ENCODE measurements at places on chromosomes 11 and 22.

DNA sequence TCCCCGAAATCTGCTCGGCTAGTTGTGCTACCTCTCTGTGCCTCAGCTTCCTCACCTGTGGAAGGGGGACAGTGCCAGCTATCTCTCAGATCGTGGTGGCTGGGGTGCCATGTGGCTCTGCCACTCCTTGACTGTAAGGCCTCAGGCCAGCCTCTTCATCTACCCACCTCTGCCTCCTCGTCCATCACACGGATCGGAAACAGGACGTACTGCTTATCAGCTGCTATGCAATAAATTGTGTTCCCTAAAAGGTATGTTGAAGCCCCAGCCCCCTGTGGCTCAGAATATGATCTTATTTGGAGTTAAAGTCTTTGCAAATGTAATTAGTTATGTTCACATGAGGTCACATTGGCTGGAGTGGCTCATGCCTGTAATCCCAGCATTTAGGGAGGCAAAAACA is 7.8 kb downstream of the PPM1F start:
- no peak for DNase-seq

DNA sequence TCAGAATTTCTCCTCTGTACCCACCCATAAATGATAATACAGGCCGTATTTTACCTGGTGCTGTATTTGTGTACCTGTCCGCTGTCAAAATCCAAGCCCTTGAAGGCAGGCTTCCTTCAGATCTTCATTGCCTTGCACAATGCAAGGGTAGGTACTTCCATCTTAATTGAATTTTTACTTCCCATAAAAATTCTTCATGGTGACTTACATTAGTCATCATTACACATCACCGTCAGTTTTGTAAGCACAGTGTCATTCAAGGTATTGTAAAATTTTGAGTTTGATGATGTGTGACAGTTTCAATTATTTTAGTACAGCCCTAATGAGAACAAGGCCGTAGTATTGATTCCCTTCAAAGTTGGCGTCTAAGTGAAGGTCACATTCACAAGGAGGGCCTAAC is 770 bp upstream of the TSG101 start:
- DNase-seq, result peak; percentile 64

GRCh38 chr11:135036488-135037297 is 624.7 kb upstream of the B3GAT1 start:
- peak; percentile 28 for DNase-seq

DNA sequence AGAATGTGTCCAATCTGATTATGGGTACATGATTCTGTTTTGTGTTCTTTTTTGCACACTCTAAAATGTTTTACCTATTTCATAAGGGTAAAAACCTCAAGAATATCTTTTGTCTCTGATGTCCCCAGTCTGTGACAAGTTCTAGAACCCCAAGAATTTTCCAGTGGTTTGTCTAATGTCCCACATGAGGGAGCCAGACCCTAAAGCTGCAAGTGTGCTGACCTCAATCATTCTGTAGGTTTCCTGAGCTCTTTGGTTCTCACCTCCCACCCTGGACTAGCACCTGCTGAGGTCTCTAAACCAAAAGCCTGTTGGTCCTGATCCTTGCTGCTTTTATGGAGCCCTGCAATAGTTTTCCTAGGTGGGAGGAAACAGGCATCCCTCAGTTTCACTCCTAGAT is 149.8 kb upstream of the MPPED2 start:
- DNase-seq, result no peak

DNA sequence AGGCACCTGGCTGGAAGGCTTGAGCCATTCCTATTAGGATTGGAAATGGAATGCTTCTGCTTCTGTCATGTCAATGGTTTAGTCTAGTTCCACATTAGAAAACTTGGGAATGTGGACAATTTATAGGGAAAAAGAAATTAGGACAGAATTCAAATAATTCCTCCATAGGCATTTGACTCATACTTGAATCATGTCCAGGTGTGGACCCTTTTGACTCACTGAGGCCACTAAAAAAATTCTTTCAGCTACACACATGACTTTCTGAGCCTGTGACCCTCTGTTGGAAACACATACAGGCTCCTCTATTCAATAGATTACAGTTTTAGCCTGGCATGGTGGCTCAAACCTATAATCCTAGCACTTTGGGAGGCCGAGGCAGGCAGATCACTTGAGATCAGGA is 100.5 kb downstream of the RASSF10 start:
- no peak for DNase-seq

DNA sequence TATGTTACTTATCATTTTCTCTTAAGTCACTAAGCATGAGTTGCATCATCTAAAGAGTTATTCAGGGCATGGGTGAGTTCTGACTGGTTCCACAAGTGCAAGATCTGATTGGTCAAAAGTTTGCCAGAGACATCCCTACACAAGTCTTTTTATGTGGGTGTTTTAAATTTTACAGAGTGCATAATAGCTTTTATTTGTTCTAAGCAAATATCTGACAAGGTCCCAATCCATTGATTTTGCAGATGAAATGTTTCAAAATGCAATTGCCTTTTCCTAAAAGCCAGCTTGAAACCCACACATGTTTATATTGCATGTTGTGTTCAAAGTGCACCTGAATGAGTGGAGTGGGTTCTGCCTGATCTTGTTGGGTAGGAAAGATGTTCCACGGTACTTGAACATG is 101.7 kb upstream of the PAX6 start:
- DNase-seq, result no peak

DNA sequence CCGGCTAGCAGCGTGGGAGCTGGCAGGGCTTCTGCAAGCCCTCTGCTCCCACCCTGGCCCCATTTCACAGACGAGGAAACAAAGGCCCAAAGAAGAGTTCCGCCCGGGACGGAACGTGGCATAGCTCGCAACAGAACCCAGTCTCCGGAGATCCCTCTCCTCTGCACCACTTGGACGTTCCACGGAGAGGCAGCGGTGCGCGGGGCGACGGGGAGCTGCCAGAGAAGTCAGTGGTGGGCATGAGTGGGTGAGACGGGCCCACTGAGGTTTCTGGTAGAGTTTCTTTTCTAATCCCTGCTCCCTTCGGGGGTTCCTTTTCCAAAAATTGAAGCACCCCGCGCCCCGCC is 554 bp upstream of the NECTIN1 start:
- DNase-seq, result no peak

GRCh38 chr11:17750013-17750800 is 15.6 kb downstream of the KCNC1 start:
- DNase-seq, result no peak

DNA sequence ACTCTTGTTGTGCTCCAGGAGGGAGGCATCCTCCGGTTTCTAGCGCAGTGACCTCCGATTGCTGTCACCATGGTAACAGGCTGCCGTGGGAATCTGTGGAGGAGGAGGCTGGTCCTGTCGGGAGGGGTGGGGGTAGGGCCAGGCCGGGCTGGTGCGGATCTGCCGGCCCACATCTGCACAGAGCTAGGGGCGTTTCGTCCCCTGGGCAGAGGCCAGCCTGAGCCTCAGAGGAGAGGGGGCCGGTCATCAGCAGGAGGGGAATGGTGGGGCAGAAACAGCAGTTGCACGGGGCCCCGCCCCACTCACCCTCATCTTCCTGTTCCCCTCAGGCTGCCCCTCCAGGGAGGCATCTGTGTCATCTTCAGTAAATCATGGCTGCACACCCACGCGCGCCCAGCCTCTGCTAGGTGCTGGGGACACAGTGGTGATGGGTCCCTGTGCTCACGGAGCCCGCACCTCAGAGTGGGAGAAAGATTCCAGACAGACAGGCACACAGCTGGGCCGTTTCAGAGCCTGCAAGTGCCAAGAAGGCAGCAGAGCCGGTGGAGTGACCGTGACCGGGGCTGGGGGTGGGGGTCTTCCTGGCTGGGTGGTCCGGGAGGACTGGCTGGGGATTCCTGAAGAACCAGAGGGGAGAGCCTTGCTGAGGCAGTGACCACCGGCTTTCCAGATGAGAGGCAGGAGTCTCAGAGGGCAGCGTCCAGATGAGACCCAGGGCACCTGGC is 120.5 kb downstream of the CACNA1I start:
- peak; percentile 12 for DNase-seq

- DNase-seq, result peak; percentile 75
Observed at GRCh38 chr22:49934160-49934890, 15.9 kb downstream of the CRELD2 start.

DNA sequence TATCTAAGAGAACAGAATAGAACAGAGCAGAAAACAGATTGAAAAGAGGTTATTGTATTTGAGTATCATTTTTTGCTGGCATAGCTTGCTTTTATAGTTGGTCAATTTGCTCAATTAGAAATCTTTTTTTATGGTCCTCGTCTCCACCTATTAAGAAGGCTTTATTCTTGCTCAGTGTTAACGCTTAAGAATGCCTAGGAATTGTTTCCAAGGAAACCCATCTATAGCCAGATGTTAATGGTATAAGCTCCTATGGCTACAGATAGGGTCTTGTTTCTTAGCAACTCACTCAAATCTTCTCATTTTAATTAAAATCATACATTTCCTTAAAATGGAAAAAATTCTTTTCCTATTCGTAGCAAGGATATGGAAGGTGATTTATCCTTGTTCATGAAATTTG is 392.3 kb downstream of the TMEM135 start:
- DNase-seq, result no peak

DNA sequence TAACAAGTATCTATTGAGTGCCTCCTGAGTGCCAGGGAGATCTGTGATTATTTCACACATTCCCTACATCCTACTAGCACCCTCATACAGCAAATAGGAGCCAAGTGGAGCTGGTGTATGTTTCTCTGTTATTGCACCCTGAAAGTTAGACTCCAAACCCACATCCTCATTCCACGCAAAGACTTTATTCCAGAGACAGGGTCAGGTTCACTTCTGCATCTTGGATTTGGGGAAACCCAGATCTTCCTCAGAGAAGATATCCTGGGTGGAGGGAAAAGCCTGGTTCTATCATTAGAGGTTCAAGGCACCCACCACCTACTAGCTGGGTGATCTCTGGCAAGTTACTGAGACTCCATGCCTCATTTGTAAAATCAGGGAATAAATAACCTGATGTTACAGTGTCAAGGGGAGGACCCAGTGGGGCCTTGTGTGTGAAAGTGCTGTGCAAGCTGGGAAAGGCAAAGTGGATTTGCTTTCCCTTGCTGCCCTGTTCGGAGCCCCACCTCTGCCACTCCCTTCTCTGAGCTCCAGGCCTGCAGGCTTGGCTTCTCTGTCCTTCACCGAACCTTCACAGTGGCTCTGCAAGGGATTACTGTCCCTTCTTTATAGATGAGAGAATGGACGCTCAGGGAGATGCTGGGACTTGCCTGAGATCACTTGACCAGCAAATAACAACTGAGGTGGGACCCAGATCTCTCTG is 991 bp upstream of the SLCO2B1 start:
- DNase-seq, result no peak

GRCh38 chr11:13891911-13892310 is 70.6 kb upstream of the SPON1 start:
- DNase-seq, result no peak

GRCh38 chr22:45240104-45240809 is 437 bp downstream of the KIAA0930 start:
- peak; percentile 65 for DNase-seq

DNA sequence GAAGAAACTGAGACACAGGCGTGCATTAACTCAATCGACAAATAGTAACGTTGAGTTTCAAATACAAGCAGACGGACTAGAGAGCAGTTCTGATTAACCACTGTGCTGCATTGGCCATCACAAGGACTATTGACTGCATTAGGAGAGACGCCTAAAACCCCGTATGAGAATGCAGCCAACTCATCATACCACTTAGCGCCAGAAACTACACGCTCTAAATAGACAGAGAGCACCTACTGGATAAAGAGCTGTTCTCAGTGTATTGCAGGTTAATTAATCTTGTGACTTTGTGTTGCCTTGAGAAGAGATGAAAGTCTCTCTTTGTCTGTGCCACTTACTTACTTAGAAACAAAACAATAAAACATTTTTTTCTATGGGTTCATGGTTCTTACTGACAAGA is 484.0 kb downstream of the OPCML start:
- DNase-seq, result no peak

DNA sequence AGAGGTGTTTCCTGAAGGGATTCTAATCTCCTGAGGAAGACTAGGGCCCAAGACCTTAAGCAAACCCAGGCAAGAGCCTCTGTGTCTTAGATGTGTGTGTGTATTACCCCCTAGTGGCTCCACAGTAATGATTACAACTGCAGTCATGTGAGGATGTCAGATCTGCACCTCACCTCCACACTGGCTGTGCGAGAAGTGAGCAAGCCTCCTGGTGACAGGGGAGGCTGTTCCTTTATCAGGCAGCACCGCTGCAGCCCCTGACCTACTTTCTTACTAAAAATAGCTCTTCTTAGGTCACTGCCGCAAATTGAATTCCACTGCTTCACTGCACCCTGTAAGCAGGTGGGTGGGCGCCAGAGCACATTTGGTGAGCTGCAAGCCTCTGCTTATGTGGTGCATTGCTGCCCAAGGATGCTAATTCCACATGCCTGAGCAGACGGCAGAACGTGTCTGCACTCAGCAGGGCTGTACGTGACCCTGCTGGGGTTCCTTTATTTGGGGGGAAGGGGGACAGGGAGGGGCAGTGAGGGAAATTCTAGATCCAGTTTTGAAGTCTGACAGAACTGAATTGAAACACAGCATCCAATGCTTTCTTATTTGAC is 112.4 kb downstream of the KCNC1 start:
- peak; percentile 8 for DNase-seq

- DNase-seq, result no peak
Observed at GRCh38 chr22:39277142-39277607, 32.4 kb upstream of the PDGFB start.

GRCh38 chr11:103546236-103546635 is 437.0 kb downstream of the DYNC2H1 start:
- no peak for DNase-seq

- DNase-seq, result no peak
Observed at GRCh38 chr11:47124675-47125074, 52.0 kb downstream of the ARFGAP2 start.

DNA sequence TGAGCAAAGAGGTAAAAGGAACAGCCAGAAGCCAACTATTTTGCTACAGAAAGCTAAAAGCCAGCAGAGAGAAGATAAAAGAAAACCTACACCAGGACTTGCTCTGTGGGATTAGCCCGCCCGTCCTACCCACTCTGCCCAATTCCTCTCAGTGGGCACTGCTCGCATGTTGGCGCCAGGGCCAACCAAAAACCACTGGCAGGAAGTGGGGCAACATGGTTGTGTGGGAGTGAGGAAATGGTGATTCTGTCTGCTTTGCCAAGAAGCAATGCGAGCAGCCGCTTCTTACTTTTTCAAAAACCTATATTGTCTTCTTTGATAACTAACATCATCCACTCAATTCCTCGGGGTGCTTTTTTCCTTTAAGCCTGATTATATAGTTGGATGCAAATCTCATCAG is 14.2 kb upstream of the APOA1 start:
- DNase-seq, result peak; percentile 98

DNA sequence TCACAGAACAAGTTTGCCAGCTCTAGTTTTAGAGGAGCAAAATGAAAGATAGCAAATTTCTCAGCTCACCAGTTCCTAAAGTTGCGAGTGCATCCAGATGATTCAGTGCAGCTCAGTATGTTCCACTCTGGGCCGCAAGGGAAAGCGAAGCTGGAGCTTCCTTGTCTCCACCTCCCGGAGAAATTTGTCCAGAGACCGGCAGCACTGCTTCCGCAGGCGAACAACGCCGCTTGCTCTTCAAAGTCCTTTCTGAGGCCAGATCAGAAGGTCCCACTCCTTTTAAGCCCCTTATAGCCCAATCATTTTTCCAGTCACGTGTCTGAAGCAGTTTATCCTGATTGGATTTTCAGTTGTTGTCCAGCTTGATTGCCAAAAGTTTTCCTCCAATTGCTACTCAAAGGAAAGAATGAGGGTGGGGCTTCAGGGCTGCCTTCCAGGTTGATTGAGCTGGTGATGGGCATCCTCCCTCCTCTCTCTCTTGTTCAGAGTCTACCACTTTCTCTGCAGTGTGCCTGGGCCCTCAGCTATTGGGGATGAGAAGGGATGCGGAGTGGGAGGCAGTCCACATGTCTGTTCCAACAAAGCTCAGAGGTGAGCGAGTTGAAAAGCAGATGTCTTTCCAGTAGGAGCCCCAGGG is at the start of gene ZNF280A:
TSS of gene ZNF280A (minus strand) at position 251 of the 637 bp plus-strand sequence. CDS start 4,640 bp downstream, outside the sequence.
- no peak for DNase-seq

GRCh38 chr22:35462498-35463230 is 62.7 kb downstream of the MCM5 start:
- no peak for DNase-seq
